ENCODE measurements at places on chromosomes 5 and 9.
A peak's percentile ranks its signal among the peaks of the same experiment; 100 is the strongest.

GRCh38 chr5:3209918-3210317 lies 385.7 kb upstream of the IRX1 start:
- DNase-seq = no peak

DNA sequence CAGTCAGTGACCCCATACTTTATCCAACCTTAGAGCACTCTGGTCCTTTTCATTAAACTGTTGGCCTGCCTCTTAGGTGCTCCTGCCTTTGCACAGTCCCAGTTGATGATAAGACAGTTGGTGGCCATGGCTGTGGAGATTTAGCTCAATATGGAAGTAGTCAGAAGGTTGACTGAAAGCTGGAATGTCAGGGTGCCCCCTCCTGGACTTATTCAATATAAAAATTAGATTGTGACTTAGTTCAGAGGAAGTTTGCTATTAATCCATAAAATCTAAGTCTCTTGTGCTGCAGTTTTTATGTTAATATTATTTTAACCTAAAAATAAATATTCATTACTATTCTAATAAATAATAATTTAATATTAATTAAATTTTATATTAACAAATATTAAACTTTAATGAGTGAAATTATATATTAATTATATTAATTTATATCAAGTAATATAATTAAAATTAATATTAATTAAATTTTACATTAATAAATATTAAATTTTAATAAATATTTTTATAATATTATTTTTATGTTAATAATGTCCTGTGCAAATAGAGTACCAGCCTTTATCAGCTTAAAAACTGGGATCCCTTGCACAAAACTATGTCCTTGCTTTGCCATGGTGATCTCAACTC lies 77.7 kb upstream of the ADAMTSL1 start:
- peak; percentile 29 for DNase-seq

- no peak for DNase-seq
Observed at GRCh38 chr5:59330680-59331079, 562.8 kb downstream of the PDE4D start.

DNA sequence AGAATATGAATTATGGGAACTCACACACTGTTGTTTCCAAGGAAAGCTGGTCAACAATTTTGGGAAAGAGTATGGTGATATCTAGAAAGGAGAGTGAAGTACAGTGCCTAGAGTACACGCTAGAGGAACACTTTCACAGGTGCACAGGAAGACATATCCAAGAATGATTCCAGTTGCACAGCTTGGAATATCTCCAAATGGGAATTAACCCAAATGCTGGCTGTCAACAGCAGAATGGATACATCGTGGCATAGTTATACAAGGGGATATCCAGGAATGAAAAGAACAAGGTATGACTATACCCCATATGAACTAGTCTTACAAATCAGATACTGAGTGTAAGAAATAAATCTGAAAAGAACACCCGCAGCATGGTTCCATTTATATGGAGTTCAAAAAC lies 231.3 kb downstream of the FSTL4 start:
- no peak for DNase-seq

GRCh38 chr9:84317563-84317962 lies 23.0 kb downstream of the SLC28A3 start:
- no peak for DNase-seq

DNA sequence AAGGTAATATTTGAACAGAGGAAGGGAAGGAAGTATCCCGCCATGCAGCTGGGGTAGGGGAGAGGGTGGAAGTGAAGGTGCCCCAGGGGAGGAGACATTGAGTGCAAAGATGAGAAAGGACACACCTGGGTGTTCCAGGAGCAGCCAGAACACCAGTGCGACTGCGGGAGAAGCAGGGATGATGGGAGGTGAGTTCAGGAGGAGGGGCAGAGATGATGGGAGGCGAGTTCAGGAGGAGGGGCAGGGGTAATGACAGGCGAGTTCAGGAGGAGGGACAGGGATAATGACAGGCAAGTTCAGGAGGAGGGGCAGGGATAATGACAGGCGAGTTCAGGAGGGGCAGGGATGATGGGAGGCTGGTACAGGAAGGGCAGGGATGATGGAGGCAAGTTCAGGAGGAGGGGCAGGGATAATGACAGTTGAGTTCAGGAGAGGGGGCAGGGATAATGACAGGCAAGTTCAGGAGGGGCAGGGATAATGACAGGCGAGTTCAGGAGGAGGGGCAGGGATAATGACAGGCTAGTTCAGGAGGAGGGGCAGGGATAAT lies 17.2 kb upstream of the SPOCK1 start:
- no peak for DNase-seq

DNA sequence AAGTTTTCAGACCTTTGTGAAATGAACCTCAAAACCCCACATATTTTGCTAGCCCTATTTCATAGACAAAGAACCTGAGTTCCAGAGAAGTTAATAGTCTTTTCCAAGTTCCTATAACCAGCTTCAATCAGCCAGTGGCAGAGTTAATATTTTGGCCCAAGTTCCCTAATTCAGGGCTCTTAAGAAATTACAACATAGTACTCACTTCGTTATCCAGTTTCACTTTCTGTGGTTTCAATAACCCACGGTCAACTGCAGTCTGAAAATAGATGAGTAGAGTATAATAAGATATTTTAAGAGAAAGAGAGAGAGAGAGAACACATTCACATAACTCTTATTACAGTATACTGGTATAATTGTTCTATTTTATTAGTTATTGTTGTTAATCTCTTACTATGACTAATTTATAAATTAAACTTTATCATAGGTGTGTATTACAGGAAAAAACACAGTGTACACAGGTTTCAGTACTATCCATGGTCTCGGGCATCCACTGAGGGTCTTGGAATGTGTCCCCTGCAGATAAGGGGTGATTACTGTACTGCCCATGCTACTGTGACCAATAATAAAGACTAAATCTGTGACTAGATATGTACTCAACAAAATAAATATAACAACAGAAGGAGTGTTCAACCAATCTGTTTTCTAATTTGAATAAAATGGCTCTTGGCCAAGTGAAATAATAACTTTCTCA lies 9.3 kb upstream of the MYOT start:
- DNase-seq = no peak

GRCh38 chr5:167820101-167820990 lies 471.1 kb upstream of the WWC1 start:
- DNase-seq = no peak

DNA sequence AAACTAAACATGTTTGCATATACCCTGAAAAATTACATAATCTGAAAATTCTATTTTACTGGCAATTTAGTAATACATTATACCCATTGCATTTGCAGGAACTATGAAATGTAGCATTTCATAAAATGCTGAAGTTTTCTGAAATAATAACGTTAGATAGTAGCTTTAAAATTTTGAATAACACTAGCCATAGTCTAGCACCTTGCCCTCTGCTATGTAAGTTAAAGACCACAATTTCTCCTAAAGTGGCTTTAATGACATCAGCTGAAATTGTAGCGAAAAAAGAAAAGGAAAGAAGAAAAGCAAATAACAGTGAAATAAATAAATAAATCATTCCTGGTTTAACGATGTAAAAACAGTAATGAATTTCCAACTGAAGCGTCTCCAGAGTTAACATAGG lies 172.8 kb upstream of the RASA1 start:
- no peak for DNase-seq

DNA sequence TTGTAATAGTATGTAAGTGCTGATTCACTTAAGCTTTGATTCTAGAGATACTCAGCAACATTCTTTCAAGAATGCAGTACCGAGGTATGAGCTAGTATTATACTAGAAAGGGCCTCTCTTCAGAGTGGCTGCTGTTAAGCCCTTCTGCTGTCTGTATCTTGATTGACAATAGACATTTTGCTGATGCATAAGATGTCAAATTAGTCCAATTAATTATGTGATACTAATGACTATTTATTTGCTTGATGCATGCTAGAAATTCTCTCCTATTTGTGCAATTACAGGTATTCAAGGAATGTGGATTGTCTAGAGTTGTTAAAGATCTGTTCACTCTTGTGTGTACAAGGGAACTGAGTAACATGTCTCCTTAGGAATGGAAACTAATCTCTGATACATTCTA lies 92.3 kb upstream of the PTGER4 start:
- DNase-seq = no peak

GRCh38 chr5:58717303-58718007 lies 134.6 kb downstream of the RAB3C start:
- no peak for DNase-seq

- DNase-seq = no peak
Observed at GRCh38 chr9:112572416-112572815, 85.8 kb downstream of the KIAA1958 start.

- no peak for DNase-seq
Observed at GRCh38 chr9:119781886-119782285, 412.7 kb upstream of the BRINP1 start.

GRCh38 chr9:34372467-34373011 lies 4.2 kb downstream of the MYORG start:
- peak; percentile 15 for DNase-seq

- no peak for DNase-seq
Observed at GRCh38 chr5:72624641-72625236, 117.5 kb upstream of the ZNF366 start.

DNA sequence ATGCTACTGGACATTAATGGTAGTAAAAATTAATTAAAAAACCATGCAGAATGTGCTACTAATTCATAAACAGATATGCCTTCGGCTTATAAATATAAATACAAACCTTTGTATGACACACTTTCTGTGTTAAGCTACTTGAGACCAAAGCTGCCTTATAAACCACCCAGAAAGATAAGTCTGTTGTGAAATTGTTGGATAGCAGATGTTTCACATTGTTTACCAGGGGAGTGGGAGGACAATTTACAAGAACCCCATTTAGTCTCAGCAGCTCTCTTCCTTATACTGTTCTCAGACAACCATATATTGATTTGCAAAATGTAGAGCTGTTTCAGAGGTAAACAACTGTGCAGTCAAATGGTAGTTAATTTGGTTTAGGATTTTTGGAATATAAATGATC lies 524.4 kb downstream of the PRR16 start:
- no peak for DNase-seq

GRCh38 chr9:35406183-35406959 lies 83.5 kb upstream of the RUSC2 start:
- DNase-seq = no peak

GRCh38 chr5:172902497-172903472 lies 56.4 kb upstream of the RPL26L1 start:
- no peak for DNase-seq

- no peak for DNase-seq
Observed at GRCh38 chr9:12194731-12195130, 498.5 kb upstream of the TYRP1 start.

DNA sequence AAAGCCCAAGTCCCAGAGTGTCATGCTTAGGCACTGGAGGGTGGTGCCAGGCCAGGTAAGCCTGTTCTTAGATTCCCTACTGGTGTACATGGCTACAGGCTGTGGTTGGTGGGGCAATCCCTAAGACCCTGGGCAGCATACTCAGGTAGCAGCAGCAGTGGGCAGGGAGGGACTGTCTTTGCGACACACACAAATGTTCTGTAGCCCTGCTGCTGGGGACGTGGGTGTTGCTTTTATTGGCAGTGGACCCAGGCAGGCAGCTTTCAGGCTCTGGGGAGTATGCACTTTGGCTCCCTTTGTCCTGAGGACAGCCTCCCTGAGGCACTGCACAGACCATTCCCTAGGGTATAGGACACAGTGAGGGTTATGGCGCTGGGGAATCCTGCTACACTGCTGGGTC lies 137.1 kb upstream of the ADAMTS19 start:
- DNase-seq = no peak

DNA sequence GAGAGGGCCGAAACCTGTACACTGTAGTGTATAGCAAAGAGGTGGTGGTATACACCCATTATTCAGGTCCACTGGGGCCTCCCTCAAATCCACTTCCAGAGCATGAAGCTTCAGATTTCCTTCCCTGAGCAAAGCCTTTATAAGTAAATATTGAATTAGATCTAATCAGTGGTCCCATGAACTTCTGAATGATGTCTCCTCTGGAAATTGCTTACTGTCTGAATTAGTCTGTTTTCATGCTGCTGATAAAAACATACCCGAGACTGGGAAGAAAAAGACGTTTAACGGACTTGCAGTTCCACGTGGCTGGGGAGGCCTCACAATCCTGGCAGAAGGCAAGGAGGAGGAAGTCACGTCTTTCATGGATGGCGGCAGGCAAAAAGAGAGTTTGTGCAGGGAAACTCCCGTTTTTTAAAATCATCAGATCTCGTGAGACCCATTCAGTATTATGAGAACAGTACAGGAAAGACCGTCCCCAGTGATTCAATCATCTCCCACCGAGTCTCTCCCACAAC lies 193.5 kb downstream of the NR3C1 start:
- DNase-seq = no peak

DNA sequence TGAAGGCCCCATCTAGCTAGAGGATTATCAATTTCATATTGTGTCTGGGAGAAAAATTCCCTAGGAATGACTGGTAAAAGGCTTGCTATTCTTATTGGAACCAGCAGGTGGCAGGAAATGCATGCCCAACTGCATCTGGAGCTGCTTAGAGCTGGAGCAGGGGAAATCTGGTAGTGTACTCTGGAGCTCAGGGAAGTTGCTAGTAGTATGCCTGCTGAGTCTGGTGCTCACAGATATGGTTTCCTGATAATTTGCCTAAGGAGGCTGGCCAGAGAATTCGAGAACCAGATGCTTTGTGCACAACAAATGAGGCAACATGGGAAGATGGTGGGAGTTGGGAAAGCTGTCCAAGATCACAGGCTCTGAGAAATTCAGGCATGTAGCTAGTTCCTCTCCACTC lies 53.7 kb downstream of the G3BP1 start:
- DNase-seq = peak; percentile 76

GRCh38 chr5:61815339-61815738 lies 483.3 kb downstream of the ZSWIM6 start:
- no peak for DNase-seq

DNA sequence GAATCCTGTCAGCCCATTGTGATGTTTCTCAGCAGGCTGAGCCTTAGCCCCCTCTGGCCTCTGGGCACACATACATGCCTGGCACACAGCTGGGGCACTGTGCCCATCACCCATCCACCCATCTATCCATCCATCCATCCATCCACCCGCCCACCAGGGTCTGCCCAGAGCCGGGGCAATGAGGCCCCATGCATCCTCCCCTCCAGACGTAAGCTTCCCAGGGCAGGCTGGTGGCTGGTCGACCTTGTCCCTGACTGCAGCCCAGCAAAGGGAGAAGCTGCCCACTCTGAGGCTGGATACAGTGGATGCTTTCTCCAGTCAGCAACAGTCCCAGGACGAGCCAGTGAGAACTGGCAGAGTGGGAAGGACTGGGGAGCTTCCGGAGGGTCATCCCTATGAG lies 21.1 kb upstream of the SLC25A51 start:
- no peak for DNase-seq

DNA sequence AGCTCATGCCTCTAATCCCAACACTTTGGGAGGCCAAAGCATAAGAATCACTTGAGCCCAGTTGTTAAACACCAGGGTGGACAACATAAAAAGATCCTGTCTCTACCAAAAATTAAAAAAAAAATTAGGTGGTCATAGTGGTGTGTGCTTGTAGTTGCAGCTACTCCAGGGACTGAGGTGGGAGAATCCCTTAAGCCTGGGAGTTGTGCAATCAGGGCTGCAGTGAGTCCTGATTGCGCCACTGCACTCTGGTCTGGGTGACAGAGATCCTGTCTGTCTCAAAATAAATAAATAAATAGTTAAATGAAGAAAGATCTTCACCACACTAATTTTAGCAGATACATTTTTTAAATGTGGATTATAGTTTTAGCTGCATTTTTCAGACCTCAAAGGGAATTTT lies 433.2 kb downstream of the MAT2B start:
- no peak for DNase-seq

- no peak for DNase-seq
Observed at GRCh38 chr5:66812291-66812690, 216.1 kb downstream of the MAST4 start.

All from RKO (cell line).